ENCODE measurements at places on chromosomes 6 and 20.

DNA sequence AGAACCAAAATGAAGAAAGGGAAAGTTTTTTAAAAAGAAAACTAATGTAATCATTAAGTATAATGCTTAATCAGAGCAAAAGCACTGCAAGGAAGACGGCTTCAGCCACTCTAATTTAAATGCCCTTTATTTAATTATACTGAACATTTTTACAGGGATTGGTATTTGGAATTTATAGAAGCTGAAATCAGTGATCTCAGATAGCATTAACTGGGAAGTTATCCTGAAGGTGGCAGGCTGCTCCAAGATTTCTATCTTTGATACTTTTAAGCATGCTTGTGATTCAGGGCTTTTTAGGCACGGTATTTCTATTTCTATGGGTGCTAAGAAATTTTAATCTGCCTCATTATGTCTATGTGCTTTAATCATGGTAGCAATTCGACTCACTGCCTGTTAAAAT is 1.3 kb upstream of the NDUFAF4 start:
- DNase-seq = no peak

GRCh38 chr6:27157459-27158315 is 89.8 kb upstream of the PRSS16 start:
- no peak for DNase-seq

DNA sequence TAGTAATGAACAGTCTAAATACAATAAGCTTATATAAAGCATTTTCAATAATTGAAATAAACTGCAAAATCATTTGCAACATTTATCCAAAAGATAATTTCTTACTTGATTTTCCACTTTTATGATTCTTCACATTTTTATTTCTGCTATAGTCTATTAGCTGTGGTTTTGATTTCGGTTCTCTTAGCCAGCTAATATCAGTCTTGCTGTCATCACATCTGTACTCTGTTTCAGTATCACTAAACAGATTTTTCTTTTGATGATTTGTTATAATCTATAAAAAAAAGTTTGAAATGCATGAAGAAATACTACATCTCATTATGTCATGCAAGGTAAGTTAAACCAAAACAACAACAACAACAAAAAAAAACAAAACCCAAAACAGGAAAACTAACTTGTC is 53.2 kb downstream of the SYCP2 start:
- no peak for DNase-seq

DNA sequence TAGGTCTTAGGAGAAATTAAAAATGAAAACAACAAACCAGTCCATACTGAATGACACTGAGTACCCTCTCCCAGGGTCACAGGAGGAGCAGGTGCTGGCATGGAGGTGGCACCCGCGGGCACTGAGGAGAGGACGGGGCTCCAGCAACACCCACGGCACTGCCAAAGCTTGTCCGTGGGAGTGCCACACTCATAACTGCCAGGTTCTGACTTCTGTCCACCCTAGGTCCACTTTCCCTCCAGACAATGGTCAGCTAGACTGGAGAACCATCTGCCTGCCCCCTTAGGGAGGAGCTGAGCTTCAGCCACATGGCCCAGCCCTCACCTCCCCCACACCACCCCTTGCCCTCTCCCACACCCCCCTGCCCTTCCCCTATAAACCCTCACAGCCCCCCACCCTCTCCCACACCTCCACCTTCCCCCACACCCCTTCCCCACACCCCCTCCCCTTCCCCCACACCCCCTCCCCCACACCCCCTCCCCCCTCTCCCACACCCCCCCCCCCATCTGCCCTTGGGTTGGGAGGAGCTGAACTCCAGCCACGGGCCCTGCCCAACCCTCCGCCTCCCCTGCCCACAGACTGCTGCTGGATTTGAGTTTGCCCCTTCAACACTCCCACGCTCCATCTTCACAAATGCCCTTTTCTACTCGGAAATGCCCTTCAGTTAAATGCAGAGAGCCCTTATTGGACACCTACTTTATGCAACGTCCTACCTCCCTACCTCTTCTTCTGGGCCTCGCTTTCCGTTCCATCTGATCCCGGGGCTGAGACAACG is 129.6 kb downstream of the TAF4 start:
- no peak for DNase-seq

GRCh38 chr6:30955367-30956042 is 14.7 kb downstream of the MUCL3 start:
- DNase-seq = no peak

DNA sequence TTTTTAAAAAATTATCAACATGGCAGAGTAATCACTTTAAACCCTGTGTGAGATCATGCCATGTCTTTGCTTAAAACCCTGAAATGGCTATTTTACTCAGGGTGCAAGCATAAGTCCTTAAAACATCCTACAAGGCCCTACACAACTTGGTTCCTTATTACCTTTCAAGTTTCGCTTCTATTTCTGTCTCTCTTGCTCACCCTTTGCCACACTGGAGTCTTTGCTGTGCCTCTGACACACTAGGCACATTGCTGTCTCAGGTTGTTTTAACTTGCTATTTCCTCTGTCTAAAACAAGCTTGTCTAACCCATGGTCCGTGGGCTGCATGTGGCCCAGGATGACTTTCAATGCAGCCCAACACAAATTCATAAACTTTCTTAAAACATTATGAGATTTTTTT is 55.6 kb downstream of the KIAA0408 start:
- no peak for DNase-seq

- DNase-seq = no peak
These were observed 62.1 kb upstream of the APCDD1L start for GRCh38 chr20:58577139-58577806.

GRCh38 chr6:72781624-72782023 is 159.8 kb downstream of the KCNQ5 start:
- DNase-seq = no peak

GRCh38 chr6:96391776-96392360 is 129.7 kb upstream of the UFL1 start:
- DNase-seq = no peak

DNA sequence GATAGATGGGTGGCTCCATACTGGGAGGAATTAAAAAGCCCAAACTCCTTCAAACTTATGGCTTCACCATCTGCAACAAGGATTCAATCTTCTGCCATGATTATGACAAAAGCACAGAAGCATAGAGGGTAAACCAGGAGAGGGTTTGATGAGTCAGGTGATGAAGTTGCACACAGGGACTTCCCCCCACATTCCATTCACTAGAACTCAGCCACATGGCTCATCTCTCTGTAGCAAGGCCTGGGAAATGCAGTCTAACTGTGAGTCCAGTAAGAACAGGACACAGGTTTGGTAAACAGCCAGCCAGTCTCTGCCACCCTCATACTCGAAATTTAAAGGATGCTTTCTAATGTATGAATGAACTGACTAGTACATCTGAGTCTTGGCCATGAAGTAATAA is 142.9 kb downstream of the HIVEP2 start:
- DNase-seq = no peak

- DNase-seq = no peak
These were observed 513.7 kb upstream of the SULF2 start for GRCh38 chr20:48298851-48299484.

DNA sequence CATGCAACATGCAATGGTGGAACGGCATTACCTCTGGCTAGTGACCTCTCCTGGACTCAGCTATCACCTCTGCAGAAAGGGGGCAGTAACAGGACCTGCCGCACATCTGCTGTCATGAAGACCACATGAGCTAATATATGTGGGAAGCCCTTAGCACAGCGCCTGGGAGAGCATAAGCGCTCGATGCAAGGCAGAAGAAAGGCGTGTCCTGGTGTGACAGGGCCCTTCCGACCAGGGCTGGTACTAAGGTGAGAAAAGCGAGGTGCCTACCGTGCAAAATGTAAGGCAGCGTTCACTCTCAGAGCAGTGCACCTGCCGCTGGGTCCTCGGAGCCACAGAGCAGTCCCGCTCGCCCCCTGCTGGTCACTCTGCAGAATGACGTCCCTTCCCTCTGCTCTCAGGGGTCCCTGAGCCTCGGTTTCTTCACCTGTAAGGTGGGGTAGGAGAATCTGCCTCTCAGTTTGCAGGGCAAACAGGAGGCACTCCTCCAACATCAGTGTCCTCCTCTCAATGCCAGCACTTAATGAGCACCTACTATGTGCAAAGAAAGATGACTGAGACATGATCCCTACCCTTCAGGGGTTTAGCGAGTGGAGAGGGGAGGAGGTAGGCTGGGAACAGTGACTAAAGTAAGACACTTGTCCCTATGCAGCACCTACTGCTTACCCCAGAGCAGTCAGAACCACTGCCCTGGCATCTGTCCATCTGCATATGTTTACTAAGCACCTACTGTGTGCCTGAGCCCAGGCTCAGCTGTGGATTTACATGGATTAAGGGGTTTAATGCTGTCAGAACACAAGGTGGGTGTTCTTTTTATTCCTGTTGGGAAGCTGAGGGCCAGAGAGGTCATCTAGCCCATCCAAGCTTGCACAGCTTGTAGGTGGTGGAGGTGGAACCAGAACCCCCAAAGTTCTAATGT is 41.1 kb upstream of the PTGIS start:
- DNase-seq = no peak

- no peak for DNase-seq
These were observed 3.3 kb downstream of the VAPB start for GRCh38 chr20:58392286-58392685.

DNA sequence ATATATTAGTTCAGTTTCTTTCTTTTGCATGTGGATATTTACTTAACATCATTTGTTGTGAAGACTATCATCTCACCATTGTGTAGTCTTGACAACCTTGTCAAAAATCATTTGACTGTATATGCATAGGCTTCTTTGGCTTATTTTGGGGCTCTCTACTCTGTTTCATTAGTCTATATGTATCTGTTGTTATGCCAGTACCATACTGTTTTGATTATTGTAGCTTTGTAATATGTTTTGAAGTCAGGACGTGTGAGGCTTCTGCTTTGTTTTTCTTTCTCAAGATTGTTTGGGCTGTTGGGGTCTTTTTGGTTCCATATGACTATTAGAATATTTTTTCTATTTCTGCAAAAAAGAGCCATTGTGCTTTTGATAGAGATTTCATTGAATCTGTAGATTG is 288.2 kb upstream of the RNF217 start:
- DNase-seq = no peak

GRCh38 chr6:150687508-150687907 is 87.8 kb downstream of the PLEKHG1 start:
- DNase-seq = no peak

DNA sequence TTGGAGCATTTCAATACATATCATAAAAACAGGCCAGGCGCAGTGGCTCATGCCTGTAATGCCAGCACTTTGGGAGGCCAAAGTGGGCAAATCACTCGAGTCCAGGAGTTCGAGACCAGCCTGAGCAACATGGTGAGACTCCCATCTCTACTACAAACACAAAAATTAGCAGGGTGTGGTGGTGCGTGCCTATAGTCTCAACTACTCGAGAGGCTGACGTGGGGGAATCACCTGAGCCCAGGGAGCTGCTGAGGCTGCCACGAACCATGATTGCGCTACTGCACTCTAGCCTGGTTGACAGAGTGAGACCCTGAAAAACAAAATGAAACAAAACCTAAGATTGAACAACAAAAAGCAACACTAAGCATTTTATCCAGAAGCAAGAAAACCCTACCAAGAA is 47.2 kb downstream of the BACH2 start:
- no peak for DNase-seq

GRCh38 chr6:52984247-52984646 is 10.8 kb downstream of the GSTA4 start:
- DNase-seq = no peak

DNA sequence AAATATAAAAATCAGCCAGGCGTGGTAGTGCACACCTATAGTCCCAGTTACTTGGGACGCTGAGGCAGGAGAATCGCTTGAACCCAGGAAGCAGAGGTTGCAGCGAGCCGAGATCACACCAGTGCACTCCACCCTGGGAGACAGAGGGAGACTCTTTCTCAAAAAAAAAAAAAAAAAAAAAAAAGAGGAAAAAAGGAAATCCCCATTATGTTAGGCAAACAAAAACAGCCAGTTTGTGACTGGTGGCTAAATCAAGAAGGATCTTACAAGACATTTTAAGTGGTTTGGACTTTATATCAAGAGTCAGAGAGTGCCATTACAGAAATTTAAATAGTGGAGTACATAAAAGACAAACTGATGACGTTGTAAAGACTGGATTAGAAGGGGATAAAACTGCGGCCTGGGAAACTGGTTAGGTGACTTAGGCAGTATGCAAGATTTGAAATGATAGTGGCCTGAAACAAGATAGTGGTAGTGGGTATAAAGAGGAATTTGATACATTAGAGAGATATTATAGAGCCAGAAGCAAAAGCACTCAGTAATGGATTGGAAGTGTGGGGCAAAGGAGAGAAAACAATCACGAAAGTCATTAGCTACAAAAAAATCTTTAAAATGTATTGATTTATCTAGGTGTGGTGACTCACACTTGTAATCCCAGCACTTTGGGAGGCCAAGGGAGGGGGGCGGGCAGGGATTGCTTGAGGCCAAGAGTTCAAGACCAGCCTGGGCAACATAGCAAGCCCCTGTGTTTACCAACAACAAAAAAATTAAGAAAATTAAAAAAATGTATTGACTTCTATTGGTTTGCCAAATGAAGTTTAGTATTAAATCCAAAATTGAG is 1.7 kb upstream of the MYO6 start:
- DNase-seq = no peak

- DNase-seq = no peak
These were observed 52.2 kb downstream of the MARCKS start for GRCh38 chr6:113909224-113909856.

Measured in GOT3 (cell line).